ENCODE measurements at places on chromosomes 11 and 22.

- DNase-seq: no peak
Measured at GRCh38 chr11:60902625-60903024, 3.8 kb downstream of the PRPF19 start.

GRCh38 chr22:27137871-27138337 is 480.5 kb downstream of the MIAT start:
- DNase-seq: peak; percentile 61

DNA sequence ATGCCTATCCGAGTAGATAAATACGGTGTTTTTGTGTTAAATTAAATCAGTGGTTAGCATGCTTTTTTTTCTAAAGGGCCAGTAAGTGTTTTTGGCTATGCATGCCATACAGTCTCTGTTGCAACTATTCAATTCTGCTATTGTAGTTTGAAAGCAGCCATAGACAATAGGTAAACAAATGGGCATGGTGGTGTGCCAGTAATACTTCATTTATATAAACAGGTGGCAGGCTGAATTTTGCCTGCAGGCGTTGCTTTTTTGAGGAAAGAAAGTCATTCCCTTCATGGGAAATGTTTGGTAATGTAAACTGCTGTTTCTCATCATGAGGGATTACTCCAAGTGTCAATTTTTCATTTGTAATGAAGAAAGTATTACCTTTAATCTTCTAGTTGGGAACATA is 106.5 kb downstream of the TMEM135 start:
- DNase-seq: no peak

DNA sequence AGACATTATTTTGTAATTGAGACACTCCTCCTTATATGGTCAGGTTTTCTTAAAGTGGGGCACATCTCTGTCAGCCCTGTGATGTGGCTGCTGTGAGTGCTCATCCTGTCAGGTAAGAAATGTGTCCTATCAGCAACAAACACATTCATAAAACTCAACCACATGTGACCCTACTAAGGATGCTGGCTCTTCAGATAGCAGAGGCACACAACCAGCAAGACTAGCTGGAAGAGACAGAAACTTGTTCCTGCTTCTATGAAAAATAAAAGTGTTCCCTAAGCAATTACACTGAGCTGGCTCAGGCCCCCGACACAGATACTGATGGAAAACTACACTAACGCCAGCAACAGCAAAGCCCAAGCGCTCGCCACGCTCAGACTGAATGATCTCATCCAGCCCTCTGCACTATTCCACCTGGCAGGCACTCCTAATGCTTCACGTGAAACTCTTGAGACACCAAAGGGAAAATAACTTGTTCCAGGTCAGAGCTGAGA is 49.8 kb upstream of the CYP2D6 start:
- no peak for DNase-seq

GRCh38 chr11:125451400-125452124 is 44.5 kb downstream of the FEZ1 start:
- DNase-seq: peak; percentile 6

DNA sequence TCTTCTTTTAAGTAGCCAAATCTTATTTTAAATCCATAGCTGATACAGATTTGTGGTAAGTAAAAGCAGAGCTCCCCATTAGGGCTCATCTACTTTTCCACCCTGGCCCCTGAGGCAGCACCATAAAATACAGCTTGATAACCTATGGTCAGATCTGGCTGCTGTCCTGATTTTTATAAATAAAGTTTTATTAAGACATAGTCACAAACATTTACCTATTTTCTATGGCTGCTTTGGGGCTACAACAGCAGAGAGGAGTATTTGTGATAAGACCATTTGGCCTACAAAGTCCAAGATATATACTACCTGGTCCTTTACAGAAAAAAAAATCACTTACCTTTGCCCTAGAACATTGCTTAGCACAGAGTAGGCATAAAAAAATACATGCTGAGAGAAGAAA is 200.0 kb upstream of the SEZ6L start:
- DNase-seq: no peak

DNA sequence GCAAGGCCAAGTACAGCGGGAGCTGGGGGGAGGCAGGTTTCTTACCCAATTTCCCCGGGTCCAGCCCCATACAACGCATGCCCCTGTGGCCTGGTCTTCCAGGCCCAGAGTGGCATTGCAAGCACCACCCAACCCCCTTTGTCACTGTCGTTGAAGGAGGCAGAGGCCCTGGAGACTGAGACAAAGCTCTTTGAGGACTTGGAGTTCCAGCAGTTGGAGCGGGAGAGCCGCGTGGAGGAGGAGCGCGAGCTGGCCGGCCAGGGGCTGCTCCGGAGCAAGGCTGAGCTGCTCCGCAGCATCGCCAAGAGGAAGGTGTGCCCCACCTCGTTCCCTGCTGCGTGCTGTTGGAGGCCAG is 27.8 kb downstream of the PHLDB1 start:
- DNase-seq: no peak

DNA sequence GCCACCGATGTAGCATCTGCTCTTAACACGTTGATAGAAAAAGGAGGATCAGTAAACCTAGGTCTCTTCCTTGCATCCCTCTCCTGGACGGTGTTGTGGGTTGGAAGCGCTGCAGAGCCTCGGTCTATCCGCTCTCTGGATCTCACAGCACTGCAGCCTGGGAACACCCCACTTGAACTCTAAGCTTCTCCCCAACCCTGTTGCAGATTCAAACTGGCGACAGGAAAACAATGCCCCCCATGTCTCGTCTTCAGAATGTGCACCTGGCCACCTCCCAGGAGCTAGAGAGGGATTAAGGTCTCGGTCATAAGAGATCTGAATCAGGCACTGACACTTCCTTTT is 454 bp downstream of the TMEM218 start:
- no peak for DNase-seq

DNA sequence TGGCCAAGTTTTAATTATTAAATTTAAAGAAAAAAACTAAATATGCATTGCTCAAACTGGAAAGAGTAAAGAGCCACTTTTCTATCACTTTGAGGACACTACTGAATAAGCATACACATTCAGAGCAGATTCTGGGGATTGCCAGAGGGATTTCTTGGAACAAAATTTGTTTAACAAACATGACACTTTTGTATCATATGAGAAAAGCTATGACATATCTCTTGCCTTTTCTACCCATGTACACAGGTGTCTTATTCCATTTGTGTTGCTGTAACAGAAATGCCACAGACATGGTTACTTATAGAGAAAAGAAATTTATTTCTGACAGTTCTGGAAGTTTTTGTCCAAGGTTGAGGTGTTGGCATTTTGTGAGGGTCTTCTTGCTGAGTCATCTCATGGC is 13.5 kb upstream of the USP28 start:
- no peak for DNase-seq

GRCh38 chr11:20448834-20449233 is 61.3 kb downstream of the PRMT3 start:
- no peak for DNase-seq

- DNase-seq: no peak
Measured at GRCh38 chr11:78031629-78032028, 8.6 kb upstream of the KCTD14 start.

- no peak for DNase-seq
Measured at GRCh38 chr11:102669664-102670063, 35.9 kb downstream of the MMP27 start.

GRCh38 chr11:34721646-34722045 is 100.8 kb downstream of the EHF start:
- DNase-seq: no peak

- no peak for DNase-seq
Measured at GRCh38 chr11:61359516-61359915, 2.2 kb downstream of the CYB561A3 start.

All from NCI-H1694 treated with DMSO at 0.1 percent for 48 hours (cell line).